Upper lobe of right lung (tissue), 1 donor: ENCODE measurements at places on chromosomes 3 and 15. TPM values are rescaled to one million over a fixed set of nuclear protein-coding genes. Genes with fewer than 3 reads are reported as not detected.

CCK gene
- 0.67 TPM for total RNA-seq

SPSB4 gene
- 1.2 TPM for total RNA-seq

COL7A1 gene
- 3.7 TPM for total RNA-seq

GREM1 gene
- 2.8 TPM for total RNA-seq

CAPN7 gene
- 45.1 TPM for total RNA-seq

LMOD3 gene
- total RNA-seq = 0.12 TPM

LSMEM2 gene
- total RNA-seq = not detected
